Stimulated activated CD8-positive, alpha-beta memory T cell treated with anti-CD3 and anti-CD28 coated beads, Interleukin-4, amount 100 ng/mL, for 4 hours (primary cell): ENCODE measurements at places on chromosomes 1 and 21.

- DNase-seq = no peak
Observed at GRCh38 chr1:44405031-44405797, at the start of gene RNF220. TSS of gene RNF220 (plus strand) at chr1:44405255.

DNA sequence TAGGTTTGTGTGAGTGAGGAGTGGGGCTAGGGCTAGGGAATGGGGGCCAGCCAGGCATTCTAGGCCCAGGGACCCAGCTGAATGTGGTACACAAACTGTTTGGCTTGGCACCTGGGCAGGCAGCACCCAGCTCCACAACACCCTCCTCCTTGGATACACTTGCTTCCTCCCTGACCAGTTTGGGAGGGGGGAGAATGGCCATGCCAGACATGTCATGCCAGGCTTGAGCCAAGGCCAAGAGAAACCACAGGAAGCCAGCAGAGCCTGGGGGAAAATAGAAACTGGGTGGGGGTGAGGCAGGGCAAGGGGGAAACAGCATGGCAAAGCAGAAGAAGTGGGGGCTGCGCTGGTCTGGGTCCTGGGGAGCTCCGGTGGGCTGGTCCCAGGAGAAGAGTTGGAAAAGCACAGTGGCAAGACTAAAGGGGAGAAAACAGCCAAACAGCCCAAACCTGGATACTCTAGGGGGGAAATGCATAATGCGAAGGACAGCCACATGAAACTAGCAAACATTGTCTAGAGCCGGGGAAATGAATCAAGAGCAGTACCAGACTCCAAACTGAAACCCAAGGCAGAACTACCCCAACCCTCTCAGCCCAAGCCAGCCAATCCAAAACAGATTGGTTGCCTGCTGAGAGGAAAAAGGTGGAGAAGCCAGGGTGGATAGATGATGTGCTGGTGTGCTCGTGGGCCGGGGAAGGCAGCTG lies 47.9 kb downstream of the LGR6 start:
- DNase-seq = no peak

- no peak for DNase-seq
Observed at GRCh38 chr1:14946684-14947238, 206.8 kb upstream of the TMEM51 start.

DNA sequence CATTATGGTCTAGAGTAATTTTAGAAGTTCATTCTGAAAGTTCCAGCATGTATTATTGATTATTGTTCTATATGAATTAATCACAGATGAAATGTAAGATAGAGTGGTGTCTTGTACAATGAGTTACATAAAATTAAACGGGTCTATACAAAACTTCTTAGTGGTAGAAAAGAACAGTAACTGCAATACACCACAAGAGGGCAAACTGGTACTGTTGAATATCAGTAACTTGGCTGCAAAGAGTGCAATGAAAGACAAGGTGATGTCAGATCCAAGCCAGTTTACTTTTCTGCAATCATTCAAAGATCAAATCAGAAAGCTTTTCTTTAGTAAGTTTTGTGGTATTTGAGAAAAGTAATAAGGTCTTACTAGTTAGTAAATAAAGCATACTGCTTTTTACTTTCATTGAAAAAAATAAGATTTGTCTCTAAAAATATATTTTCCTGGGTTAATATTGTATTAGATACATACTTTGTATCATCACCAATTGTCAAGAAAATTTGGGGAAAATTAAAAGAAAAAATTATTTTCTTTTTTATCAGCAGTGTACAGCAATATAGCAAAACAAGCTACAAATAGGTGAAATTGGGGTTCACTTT lies 66.4 kb upstream of the BTG3 start:
- DNase-seq = no peak

DNA sequence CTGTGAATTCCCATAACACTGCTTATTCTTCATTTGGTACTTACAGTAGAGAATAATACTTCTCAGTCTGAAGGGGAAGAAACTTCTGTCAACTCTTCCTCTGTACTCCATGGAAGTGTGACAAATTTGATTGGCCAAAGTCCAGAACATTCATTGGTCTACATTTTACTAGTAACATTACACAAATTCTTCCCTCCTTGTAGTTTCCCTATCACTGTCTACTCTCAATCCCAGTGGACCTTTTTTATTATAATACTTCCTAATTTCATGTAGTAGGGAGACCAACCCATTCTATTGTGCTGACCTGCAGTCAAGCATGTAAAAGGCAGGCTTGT lies 74.7 kb downstream of the ALG6 start:
- no peak for DNase-seq

DNA sequence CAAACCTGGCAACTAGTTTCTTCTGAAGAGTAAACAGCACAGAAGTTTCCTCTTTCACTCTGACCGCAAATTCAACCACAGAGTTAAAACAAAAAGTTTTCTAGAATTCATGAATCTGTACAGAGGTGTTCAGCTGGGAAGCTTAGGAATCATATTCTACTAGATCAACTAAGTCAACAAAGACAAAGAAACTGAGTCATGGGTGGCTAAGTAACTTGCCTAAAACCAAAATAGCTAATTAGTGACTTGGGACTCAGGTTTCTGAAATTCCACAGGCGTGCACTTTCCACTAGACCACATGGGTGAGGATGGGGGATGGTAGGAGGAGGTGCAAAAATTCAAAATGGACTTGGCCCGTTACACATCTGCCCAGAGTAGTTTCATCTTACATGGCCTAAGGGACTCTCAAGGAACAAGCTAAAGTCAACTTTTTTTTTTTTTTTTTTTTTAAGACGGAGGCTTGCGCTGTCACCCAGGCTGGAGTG lies 25.8 kb downstream of the PTPN14 start:
- no peak for DNase-seq

DNA sequence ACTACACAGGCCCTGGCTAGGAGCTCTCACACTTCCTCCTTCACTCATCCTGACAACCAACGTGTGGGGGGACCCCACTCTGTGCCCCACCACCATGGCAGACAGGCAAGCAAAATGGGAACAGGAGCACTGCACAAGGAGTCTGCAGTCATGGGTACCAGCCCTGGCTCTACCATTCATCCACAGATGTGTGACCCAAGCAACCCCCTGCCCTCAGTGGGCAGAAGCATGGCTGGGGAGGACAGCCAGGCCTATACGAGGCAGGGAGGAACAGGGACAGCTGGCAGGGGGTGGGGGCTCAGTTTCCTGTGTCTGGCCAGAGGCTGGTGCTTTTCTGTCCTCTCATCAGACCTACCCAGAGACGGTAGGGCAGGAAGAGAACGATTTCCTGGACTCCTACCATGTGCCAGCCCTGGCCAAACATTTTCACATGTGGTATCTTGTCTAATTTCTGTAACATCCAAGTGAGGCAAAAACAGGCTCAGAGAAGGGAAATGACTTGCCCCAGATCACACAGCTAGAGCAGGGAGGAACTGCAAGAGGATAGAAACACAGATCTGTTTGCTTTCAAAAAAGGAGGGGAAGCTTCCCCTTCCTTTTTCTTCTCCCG lies 178.0 kb downstream of the HIVEP3 start:
- DNase-seq = no peak

DNA sequence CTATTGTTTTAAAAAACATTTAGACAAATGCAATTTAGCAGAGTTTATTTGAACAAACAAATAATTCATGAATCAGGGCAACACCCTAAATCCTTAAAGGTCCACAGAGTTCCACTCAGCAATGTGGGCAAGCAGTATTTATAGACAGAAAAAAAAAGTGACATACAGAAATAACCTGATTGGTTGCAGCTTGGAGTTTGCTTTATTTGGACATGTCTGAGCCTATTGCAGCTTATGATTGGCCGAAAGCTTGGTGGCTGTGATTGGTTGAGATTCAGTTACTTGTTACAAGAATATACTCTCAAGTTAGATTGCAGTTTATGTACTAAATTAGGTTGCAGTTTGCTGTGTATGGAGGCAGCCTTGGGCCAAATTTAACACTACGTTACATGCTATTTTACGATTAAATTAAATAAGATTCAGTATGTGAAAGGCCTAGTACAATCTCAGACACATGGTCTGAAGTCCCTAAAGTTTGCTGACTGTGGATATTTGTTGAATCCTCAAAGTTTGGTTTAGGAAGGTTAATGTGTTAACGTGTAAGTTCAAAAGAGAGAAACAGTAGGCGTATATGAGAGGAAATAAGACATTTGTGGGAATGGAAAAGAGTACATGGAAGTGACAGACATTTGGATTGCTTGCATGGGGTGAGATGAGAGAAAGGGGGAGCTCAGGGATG lies 6.9 kb upstream of the CAMSAP2 start:
- DNase-seq = no peak

DNA sequence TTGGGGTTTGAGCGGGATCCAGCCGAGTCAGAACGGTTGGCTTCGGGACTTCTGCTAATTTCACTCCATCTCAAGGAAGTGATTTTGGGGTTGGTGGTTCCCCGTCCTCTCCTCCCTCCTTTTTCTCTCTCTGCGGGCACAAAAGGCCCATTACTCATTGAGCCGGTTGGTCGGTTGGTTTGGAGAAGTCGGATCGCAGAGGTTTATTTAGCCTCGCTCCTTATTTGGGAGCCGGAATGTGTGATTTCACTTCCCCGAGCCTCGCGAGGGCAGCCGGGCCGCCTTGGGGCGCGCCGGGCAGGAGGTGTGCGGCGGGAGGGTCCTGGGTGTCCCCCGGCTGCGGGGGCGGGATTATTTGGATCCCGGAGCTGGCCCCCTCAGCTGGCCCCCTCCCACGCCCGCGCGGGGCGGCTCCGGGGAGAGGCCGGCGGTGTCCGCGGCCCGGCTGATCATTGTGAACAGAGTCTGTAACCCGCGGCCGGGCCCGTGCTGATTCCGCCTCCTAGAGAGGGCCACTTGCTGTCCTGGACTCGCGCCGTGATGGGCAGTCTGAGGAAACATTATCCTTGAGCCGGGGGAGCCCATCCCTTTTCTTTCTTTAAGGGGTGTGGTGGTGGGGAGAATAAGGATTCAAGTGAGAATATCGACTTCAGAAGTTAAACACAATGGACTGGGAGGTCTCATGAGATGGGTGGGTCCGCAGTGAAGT lies 1.2 kb downstream of the MAPKAPK2 start:
- no peak for DNase-seq
